GM23248 (cell line): ENCODE measurements at places on chromosomes 3 and 15. TPM values are rescaled to one million over a fixed set of nuclear protein-coding genes. Genes with fewer than 3 reads are reported as not detected.

NR2E3 gene
- 0.15 and 0.65 TPM in 2 replicates for polyA plus RNA-seq

AAGAB gene
- polyA plus RNA-seq, result 43.3 and 44.1 TPM in 2 replicates

DNA sequence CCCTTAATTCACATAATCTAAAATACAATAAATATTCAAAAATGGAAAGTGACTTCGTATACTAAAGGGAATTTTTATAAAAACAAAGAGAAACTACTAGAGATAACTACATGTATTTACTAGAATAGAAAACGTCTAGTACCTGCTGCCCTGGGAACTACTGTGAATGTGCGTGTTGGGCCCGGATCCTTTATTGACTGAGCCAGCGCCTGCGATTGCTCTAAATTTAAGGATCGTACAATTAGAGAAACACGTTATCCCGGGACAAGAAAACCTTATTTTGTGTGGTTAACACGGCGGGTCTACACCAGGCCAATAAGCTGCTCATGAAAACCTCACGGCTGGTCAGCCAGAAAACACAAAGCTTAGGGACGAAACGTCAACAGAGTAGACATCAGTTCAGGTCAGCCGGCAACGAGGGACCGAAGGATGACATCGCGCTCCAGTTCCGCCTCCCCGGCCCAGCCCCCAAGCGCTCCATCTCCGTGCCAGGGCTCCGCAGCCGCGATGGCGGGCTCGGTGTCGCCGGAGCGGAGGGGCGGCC is 555 bp downstream of the TM2D3 start:
- DNase-seq, result no peak

- peak; percentile 34 for DNase-seq
Observed at GRCh38 chr3:59809016-59809415, 759.2 kb upstream of the CFAP20DC start.

- DNase-seq, result peak; percentile 67
Observed at GRCh38 chr3:30199096-30199759, 407.2 kb upstream of the TGFBR2 start.
